ENCODE measurements at places on chromosomes 5 and 9. TPM values are rescaled to one million over a fixed set of nuclear protein-coding genes. Genes with fewer than 3 reads are reported as not detected.

- H3K4me3 ChIP-seq: no peak overlapping the region
- DNase-seq: no peak
- no peaks in the 10 kb centered on the region for H3K4me1 ChIP-seq
- peaks cover 7% of the 10 kb centered on the region for H3K27me3 ChIP-seq
- no peaks in the 10 kb centered on the region for H3K36me3 ChIP-seq
- H3K27ac ChIP-seq: no peak overlapping the region
Observed at GRCh38 chr5:61720829-61721228, 388.8 kb downstream of the ZSWIM6 start.

GRCh38 chr5:176879663-176880361 lies 19.3 kb downstream of the HK3 start:
- H3K36me3 ChIP-seq: no peaks in the 10 kb centered on the region
- H3K27me3 ChIP-seq: peaks cover 18% of the 10 kb centered on the region
- H3K4me3 ChIP-seq: no peak overlapping the region

CDH10 gene
- not detected for total RNA-seq

SLC45A2 gene
- 0.19 TPM for total RNA-seq

TEX48 gene
- 0.97 TPM for total RNA-seq

MARCHF3 gene
- 1.5 TPM for total RNA-seq

SLCO6A1 gene
- not detected for total RNA-seq

DNA sequence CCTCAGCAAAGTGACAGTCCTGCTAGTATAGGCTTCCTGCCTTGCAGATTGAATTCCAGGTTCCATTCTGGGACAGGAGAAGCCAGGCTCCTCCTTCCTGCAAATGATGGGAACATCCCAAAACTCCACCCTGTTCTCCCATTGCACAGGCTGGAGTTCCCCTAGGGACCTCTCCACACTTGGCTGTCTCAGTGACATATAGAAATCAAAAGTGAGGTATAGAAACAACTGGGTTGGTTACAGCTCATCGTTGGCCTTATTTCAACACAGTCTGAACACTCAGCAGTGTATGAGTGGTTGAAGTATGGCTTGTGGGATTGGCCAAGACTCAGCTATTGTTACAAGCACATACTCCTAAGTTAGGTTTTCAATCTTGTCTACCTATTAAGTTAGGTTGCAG lies 157.8 kb upstream of the FTMT start:
- H3K27me3 ChIP-seq: no peaks in the 10 kb centered on the region
- no peak overlapping the region for H3K4me3 ChIP-seq
- H3K4me1 ChIP-seq: no peaks in the 10 kb centered on the region

DNA sequence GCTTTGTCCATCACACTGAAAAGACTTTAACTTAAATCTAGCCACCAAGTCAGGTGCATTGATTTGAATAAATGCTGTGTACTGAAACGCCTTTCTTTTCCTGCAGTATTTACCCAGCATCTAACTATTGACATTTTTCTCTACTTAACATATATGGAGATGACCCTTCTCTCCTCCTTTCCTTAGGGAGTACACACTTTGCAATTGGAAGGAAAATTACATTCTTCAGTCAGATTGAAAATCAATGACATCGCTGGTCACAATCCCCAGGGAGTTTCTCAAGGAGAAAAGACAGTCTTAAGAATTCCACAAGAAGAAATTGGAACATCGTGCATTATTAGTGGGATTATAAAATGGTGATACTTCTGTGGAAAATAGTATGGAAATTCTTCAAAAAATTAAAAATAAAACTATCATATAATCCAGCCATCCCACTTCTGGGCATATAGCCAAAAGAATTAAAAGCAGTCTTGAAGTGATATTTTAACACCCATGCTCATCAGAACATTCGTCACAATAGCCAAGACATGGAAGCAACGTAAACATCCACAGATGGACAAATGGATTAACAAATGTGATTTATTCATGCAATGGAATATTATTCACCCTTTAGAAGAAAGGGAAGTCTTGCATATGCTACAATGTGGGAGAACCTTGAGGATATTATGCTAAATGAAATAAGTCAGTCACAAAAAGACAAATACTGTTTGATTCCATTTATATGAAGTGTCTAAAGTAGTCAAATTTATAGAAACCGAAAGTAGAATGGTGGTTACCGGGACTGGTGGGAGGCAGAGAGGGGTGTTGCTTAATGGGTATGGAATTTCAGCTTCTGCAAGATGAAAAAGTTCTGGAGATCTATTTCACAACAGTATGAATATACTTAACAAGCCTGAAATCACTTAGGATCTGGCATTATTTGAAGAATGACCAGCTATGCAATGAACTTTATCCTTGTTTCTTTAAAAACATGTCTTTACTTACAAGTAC lies 14.3 kb upstream of the FREM1 start:
- no peak overlapping the region for H3K4me3 ChIP-seq
- no peak for DNase-seq
- no peak overlapping the region for H3K27ac ChIP-seq
- no peaks in the 10 kb centered on the region for H3K36me3 ChIP-seq

GRCh38 chr5:172568308-172568910 lies 72.7 kb upstream of the NEURL1B start:
- no peak overlapping the region for H3K4me3 ChIP-seq
- no peak for DNase-seq
- H3K4me1 ChIP-seq: no peaks in the 10 kb centered on the region
- no peaks in the 10 kb centered on the region for H3K27me3 ChIP-seq

- peaks cover 24% of the 10 kb centered on the region for H3K4me1 ChIP-seq
- no peak overlapping the region for H3K27ac ChIP-seq
- H3K27me3 ChIP-seq: no peaks in the 10 kb centered on the region
- no peak overlapping the region for H3K4me3 ChIP-seq
Observed at GRCh38 chr9:130763331-130764171, 70.0 kb downstream of the EXOSC2 start.

- DNase-seq: no peak
- H3K27ac ChIP-seq: no peak overlapping the region
- no peak overlapping the region for H3K4me3 ChIP-seq
Observed at GRCh38 chr5:113178073-113178779, 201.6 kb downstream of the DCP2 start.

- no peak overlapping the region for H3K27ac ChIP-seq
- H3K36me3 ChIP-seq: no peaks in the 10 kb centered on the region
- no peaks in the 10 kb centered on the region for H3K4me1 ChIP-seq
- no peaks in the 10 kb centered on the region for H3K27me3 ChIP-seq
- DNase-seq: no peak
Observed at GRCh38 chr9:108579757-108580439, 275.9 kb downstream of the ACTL7B start.

- peaks cover 17% of the 10 kb centered on the region for H3K27me3 ChIP-seq
- no peak for DNase-seq
- H3K4me1 ChIP-seq: no peaks in the 10 kb centered on the region
- no peak overlapping the region for H3K4me3 ChIP-seq
- H3K36me3 ChIP-seq: no peaks in the 10 kb centered on the region
- H3K27ac ChIP-seq: no peak overlapping the region
Observed at GRCh38 chr9:127333221-127334064, 63.5 kb upstream of the SLC2A8 start.

- H3K4me3 ChIP-seq: no peak overlapping the region
- peaks cover 8% of the 10 kb centered on the region for H3K4me1 ChIP-seq
- no peaks in the 10 kb centered on the region for H3K27me3 ChIP-seq
Observed at GRCh38 chr5:75662061-75662460, 50.8 kb downstream of the ANKDD1B start.

DNA sequence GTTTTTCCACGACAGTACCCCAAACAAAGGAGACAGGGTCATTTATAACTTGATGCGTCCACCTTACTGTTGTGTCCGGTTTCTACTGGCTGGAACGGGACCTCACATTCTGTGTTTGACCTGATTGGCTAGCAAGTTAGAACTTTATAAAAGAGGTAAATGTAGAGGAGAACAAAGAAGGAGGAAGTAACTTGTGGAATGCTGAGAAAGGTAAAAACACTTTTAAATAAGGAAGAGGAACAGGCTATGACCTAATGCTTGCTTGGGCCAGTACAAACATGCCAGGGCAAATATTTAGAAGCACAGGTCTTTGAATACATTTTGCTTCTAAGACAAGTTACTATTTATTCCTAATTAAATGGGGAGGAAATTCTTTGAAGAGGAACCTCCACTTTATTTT lies 251.6 kb downstream of the KIAA0825 start:
- H3K4me3 ChIP-seq: no peak overlapping the region
- no peaks in the 10 kb centered on the region for H3K27me3 ChIP-seq
- no peaks in the 10 kb centered on the region for H3K36me3 ChIP-seq

- no peaks in the 10 kb centered on the region for H3K36me3 ChIP-seq
- no peaks in the 10 kb centered on the region for H3K27me3 ChIP-seq
- H3K4me1 ChIP-seq: peaks cover 16% of the 10 kb centered on the region
- no peak overlapping the region for H3K27ac ChIP-seq
- DNase-seq: no peak
Observed at GRCh38 chr5:96067251-96067650, 105.6 kb upstream of the ELL2 start.

PCDHAC2 gene
- not detected for total RNA-seq
